Stimulated activated CD8-positive, alpha-beta memory T cell treated with anti-CD3 and anti-CD28 coated beads, Interleukin-7, amount 100 ng/mL, for 24 hours (primary cell): ENCODE measurements at places on chromosomes 12 and 14.

GRCh38 chr12:120110550-120111501 is 5.7 kb downstream of the RAB35 start:
- DNase-seq, result no peak

- no peak for DNase-seq
Measured at GRCh38 chr12:55996715-55997534, at the start of gene SUOX. Gene SUOX, plus strand, starts transcription at chr12:55997276. Its CDS starts 4,946 bp downstream, at chr12:56002222.

DNA sequence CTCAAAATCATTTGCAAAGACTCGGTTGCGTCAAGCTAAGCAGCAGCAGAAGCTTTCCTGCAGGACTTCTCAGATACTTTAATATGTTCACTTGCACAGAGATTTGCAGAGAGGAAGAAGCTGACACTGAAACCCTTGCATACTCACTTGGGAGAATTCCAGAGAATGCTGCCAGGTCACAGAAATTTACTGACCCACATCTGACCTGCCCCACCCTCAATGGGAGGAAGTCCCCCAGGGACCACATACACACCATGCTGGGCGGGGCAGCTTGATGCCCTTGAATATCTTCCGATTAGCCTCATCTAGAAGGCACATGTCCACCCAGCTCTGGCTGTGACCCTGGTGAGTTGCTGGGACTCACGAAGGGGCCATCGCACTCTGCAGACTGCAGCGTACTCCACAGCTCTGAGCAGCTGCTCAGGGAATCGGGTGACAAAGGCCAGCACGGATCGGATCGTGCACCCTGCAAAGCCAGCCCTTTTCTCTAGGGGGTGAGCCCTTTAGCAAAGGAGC is 83.2 kb downstream of the ITPK1 start:
- DNase-seq, result no peak

DNA sequence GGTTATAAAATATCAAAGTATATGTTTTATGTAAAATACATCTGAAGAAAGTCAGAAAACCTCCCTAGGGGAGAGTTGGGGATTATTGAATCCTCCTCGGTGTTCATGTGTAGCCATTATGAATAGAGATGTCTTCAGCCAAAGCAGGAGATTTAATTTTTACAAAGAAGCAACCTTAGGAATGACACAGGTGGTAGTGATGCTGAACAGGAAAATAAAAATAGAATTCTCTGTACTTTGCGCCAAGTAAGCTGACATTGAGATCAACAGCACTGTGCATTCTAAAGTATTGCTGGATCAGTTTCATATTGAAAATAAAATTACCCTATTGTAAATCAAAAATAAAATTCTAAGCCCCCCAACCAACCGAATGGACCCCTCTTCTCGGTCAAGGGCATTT is 132.8 kb upstream of the TRHDE start:
- DNase-seq, result no peak
